CD4-positive, alpha-beta T cell treated with Interleukin-10 for 1 hour (primary cell): ENCODE measurements at places on chromosomes 16 and 17.

GRCh38 chr16:51888016-51888415 lies 658.9 kb downstream of the TOX3 start:
- no peak for DNase-seq

GRCh38 chr16:1773703-1774447 lies 941 bp upstream of the MRPS34 start:
- DNase-seq: no peak

GRCh38 chr17:80991645-80992076 lies at the start of gene CHMP6:
Gene CHMP6, plus strand, starts transcription at chr17:80991841. Its CDS starts 78 bp downstream, at chr17:80991919.
- peak; percentile 79 for DNase-seq

DNA sequence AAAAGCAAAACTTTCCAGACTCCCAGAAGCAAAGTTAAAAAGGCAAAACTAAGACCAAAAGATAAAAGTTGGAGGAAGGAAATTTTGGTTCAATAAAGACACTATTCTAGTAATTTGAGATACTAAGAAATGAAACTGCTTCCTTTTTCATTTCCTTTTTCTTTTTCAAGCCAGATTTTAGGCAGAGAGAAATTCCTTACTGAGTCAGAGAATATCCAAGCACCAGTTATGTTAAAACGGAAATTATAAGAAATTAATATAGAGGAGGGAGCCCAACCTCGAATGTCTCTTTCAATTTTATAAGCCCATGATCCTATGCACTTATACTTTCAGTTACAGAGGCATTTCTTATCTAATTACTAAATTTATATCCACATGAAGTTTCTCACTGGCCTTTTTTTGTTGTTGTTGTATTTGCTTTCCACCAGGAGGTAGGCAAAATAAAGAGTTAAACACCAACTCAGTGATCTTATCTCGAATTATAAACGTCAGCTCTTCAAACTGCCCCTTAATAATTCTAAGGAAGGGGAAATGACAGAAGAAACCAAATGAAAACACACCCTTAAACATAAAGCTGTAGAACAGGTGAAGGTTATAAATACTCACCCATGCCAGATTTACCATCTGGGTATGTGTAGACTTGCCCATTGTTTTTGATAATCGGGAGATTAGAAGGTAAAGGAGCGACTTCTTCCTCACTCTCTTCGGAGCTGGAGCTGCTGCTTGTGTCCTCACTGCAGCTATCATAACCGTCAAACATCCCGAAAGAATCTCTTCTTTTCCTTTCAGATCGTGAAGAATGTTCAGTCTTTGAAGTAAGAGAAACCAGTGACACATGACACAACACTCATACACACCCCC lies 35.2 kb downstream of the MBTD1 start:
- DNase-seq: no peak

GRCh38 chr17:83138820-83139219 lies 59.4 kb downstream of the METRNL start:
- DNase-seq: no peak

DNA sequence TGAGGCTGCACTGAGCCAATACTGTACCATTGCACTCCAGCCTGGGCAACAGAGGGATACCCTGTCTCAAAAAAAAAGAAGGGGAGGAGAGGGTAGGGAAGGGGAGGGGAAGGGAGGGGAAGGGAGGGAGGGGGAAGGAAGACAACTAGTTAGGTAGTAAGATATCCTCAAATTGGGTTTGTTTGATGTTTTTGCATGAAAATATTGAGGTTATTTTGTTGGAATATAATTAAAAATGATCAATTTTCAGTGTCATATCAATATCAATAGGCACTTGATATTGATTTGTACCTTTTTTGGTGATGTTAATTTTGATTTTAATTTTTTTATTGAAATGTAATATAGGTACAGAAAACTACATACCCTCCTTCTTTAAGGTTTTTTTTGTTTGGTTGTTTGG lies 16.6 kb upstream of the PDP2 start:
- no peak for DNase-seq

DNA sequence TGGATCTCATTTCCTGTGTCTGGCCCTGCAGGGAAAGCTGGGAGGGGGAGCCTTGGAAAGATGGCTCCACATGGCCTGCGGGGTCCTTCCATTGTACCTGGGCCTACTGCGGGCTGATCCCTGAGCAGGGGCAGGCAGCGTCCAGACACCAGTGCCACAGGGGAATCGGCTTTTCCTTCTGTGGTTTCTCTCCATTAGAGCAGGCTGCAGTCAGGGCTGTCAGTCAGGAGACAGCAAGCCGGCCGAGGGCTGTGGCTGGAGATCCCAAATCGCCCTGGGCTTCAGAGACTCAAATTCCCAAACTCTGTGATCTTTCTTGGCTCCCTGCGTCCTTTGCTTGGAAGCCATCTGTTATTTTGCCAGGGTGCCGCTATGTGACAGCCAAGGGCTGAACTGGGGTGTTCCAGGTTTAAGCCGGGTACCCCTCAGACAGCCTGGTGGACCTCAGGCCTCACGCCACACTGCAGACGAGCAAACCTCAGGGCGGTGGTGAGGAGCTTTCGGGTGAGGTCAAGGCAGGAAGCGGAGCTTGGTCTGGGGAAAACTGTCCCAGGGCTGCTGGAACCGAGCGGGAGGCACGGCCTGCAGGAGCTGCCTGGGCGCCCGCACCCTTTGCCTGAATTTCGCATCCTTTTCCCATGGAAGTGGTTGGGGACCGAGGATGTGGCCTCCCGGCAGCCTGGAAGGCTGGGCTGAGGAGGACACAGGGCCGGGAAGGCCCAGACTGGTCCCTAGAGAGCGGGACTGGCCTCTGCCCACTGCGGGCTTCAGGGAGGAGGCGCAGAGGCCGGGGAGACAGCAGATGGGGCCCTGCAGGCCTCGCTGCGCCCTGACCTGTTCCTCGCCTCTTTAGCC lies 1.5 kb upstream of the CPNE7 start:
- no peak for DNase-seq

GRCh38 chr17:64075913-64076312 lies 54.0 kb downstream of the ERN1 start:
- no peak for DNase-seq

- no peak for DNase-seq
Measured at GRCh38 chr16:62711797-62712196, 675.6 kb upstream of the CDH8 start.

DNA sequence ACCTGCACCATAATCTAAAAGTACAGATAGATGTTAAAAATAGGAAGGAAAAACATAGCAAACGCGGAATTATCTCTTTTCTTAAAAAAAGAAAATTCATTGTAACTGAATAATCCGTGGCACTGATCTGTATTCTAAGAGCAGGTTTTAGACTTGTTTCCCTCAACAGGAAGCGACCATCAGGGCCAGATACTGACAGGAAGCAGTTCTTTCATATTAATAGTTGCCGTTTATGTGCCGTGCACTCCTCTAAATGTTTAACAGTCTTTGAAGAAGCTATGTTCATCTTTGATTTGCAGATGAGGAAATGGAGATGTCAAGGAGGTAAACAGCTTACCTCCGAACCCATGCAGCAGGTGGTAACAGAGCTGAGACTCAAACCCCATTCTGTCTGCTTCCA lies 23.6 kb downstream of the DYNLRB2 start:
- peak; percentile 17 for DNase-seq

DNA sequence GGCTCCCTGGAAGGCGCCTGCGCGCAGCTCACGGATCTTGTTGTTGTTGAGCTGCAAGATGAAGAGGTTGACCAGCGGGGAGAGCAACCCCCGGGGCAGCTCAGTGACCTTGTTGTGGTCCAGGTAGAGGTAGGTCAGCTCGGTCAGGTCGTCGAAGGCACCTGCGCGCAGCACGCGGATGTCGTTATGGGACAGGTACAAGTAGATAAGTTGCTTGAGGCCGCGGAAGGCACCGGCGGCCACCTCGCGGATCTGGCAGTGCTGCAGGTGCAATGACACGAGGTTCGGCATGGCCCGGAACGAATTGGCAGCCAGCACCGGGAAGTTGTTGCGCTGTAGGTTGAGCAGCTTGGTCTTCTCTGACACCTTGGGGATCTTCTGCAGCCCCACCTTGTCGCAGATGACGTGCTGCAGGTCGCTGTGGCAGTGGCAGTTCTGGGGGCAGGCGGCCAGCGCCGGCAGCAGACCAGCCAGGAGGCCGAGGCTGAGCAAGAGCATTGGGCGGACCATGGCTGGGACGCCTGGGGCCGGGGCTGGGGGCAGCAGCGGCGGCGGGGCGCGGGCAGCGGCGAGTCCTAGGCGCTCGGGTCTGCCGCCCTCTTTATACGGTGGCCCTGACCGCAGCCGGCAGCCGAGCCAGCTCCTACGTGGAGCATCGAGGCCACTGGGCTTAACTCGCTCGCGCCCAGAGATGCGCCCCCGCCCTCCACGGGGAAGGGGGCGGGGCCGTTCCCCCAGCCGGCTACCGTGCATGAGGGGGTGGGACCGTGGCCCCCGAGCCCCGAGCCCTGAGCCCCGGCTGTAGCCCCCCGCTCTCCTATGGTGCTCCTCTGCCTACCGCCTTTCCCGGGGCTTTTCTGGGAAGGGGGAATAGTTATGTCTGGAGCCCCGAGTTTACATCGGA lies at the start of gene CHAD:
Gene CHAD, minus strand, starts transcription at position 577 of the 904 bp plus-strand sequence. Its CDS starts 67 bp downstream, at position 510.
- DNase-seq: no peak

DNA sequence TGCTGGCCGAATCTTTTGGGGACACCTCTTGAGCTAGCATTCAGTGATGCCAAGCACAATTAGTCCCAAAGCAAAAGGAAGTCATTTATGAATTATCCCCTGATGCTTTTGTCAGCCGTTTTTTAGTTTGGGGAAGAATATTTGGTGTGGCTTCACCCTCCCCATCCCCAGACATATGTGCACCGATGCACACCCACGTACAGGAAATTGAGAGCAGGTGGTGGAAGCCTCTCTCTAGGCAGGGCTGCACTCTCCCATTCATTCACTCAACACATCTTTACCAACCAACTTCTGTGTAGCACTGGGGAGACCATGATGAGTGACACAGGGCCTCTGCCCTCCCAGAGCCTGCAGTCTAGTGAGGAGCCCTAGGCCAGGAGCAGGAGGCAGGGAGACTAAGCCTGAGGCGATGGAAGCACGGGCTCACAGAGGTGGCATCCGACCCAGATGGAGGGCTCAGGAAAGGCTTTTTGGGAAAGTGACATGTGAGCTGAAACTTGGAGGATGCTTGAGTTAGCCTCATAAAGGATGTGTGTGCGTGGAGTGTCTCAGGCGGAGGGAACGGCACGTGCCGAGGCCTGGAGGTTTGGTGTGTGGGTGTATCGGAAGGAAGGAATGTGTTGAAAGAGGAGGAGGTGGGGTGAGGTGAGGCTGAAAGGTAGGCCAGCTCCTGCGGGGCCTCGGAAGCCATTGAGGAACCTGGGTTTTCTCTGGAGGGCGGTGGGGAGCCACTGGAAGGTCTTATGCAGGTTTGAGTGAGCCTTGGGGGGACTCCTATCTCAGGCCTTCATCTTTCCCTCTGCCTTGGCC lies 43.8 kb downstream of the PSME3IP1 start:
- DNase-seq: peak; percentile 17

GRCh38 chr16:9116141-9116540 lies 24.7 kb downstream of the HAPSTR1 start:
- DNase-seq: no peak

GRCh38 chr17:77848257-77848656 lies 110.2 kb upstream of the TNRC6C start:
- no peak for DNase-seq

DNA sequence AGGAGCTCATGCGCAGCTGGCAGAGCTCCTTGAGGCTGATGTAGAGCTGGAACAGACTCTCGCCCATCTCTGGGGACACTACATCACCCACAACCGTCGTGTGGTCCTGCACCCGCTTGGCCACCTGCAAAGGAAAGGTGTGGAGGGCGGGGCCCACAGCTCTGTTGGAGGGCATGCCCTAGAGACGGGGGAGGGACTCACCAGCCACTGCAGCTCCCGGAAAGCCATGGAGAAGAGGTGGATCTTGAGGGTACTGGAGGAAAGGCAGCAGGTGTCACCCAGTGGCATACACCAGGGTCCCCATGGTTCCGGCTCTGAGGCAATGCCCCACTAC lies 8.6 kb downstream of the UNC13D start:
- no peak for DNase-seq

DNA sequence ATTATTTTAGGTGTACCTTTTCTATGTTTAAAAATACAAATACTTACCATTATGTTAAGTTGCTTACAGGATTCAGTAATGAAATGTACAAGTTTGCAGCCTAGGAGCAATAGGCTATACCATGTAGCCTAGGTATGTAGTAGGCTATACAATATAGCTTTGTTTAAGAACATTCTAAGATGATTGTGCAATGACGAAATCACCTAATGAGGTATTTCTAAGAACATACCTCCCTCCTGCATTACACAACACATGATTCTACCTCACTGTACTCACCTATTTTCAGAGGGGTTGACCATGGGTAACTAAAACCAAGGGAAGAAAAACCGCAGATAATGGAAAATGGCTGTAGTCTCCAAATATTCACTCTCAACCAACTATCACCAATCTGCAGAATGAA lies 35.3 kb upstream of the TBC1D3K start:
- DNase-seq: no peak

DNA sequence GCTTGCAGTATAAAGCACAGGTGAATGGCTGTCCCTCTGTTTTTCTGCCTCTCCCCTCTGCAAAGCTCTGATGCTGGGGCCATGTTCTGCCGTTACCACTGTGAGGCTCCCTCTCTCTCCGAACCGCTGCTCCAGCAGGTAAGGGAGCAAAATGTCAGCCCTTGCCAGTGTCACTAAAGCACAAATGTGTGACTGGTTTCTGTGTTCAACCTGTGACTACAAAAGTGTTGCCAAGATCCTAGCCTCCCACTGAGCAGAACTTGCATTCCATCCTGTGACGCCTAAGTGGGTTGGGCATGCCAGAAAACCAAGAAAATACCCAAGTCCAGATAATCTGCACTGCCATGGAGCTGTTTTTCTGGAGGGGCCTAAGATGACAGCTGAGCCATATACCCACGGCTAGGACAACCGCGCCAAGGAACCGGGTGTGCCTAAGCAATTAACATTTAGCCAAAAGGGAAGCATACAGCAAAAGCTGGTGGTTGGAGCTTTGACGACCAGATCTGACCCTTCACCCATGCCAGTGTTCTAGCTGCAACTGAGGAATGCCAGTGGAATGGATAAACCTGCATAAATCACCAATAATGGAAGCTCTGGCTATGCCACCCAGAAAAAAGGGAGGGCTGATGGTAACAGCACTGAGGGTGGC lies 35.0 kb downstream of the PSME3IP1 start:
- no peak for DNase-seq

DNA sequence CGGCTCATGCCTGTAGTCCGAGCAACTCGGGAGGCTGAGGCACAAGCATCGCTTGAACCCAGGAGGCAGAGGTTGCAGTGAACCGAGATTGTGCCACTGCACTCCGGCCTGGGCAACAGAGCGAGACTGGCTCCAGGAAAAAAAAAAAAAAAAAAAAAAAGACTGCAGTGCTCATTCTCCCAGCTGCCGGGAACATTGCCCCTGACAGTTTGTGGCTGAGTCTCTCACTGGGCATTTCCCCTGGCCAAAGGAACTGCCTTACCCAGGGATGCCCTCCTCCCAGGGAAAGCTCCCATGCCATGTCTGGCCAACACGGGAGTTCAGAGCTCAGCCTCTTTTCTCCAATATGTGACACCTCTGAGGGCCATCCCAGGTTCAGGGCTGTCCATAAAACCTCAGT lies 21.3 kb upstream of the USP10 start:
- DNase-seq: no peak
